ENCODE measurements at places on chromosomes 2 and 18.
A peak's percentile ranks its signal among the peaks of the same experiment; 100 is the strongest.

- DNase-seq = no peak
Measured at GRCh38 chr2:149564097-149564496, 23.5 kb downstream of the MMADHC start.

DNA sequence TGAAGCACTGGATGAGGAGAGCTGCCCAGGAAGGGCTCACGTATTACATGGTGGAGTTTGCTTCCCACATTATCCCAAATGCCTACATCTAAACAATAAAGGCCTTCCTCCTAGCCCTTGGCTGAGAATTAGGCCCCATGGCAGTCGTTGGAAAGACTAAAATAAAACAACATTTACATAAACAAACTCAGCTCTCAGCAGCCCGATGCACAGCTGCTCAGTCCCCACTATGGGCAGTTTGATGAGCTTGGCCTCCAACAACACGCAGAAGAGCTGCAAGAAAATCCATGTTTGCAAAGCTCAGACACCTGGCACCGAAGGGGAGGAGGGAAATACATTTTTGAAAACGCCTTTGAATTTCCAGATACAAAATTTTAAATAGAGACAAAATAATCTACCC lies 352.4 kb downstream of the EIPR1 start:
- DNase-seq = no peak

GRCh38 chr2:144454466-144455287 lies 65.2 kb downstream of the ZEB2 start:
- peak; percentile 63 for DNase-seq

DNA sequence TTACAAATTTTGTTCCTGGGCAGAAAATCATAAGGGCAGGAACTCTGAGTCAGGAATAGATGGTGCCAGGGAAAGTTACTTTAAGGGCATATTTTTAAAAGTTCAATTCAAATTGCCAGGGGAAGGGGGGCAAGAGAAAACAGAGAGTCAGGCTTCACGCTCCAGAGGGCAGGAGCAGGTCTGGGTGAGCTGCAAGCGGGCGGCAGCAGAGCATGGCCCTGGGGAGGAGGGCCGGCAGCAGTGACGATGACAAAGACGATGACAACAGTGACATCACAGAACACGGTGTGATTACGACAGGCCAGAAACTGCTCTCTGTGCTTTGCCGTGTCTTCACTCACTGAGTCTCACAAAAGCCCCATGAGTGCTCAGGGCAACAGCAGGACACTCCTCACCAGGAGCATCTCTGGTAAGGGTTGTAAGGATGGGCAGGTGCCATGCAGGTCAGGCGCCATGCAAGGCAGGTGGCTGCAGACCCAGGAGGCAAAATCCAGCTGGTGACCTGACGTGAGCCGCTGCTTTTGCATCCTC lies 23.3 kb downstream of the CHST10 start:
- no peak for DNase-seq

DNA sequence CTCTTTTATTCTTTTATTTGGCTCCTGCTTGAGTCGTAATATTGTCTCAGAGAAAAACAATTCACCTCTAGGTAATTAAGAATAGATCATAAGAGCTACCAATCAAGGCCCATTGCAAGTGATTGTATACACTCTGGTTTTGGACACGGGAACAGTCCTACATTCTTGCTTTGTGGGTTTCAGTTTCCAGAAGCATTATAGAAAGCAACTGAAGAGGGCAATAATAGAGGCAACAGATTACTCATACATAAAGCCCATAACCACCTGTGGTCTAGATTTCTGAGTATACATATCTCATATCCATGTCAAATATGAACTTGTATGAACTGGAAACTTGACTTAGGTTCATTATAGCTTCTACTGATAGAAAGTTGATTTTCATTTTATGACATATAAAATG lies 65.4 kb downstream of the DIS3L2 start:
- no peak for DNase-seq

- no peak for DNase-seq
Measured at GRCh38 chr18:9697121-9697520, 11.0 kb upstream of the RAB31 start.

GRCh38 chr2:45168711-45169338 lies 159.6 kb upstream of the SIX2 start:
- DNase-seq = no peak

- no peak for DNase-seq
Measured at GRCh38 chr2:191417746-191418145, 172.5 kb downstream of the MYO1B start.

GRCh38 chr2:232593982-232594381 lies 39.4 kb upstream of the EFHD1 start:
- DNase-seq = no peak

- DNase-seq = no peak
Measured at GRCh38 chr2:33184041-33184440, 237.3 kb downstream of the LTBP1 start.

DNA sequence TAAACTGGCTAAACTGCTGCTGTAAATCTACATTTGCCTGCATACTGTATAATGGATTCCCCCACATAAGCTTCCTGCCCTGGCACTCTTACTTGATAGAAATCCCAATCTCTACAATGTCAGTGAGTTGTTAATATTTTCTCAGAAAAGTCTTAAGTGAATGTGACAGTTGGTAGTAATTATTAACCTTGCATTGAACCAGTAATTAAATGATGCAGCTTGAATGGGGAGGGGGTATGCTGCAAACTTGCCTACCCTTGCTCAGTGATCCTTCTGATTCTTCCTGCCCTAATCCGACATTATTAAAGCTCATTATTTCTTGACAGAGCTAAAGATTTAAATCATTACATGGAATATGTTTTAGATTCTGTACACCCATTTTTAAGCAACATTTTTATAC lies 119.0 kb upstream of the CDH7 start:
- DNase-seq = no peak

- no peak for DNase-seq
Measured at GRCh38 chr2:176188774-176189680, 559 bp downstream of the HOXD1 start.

DNA sequence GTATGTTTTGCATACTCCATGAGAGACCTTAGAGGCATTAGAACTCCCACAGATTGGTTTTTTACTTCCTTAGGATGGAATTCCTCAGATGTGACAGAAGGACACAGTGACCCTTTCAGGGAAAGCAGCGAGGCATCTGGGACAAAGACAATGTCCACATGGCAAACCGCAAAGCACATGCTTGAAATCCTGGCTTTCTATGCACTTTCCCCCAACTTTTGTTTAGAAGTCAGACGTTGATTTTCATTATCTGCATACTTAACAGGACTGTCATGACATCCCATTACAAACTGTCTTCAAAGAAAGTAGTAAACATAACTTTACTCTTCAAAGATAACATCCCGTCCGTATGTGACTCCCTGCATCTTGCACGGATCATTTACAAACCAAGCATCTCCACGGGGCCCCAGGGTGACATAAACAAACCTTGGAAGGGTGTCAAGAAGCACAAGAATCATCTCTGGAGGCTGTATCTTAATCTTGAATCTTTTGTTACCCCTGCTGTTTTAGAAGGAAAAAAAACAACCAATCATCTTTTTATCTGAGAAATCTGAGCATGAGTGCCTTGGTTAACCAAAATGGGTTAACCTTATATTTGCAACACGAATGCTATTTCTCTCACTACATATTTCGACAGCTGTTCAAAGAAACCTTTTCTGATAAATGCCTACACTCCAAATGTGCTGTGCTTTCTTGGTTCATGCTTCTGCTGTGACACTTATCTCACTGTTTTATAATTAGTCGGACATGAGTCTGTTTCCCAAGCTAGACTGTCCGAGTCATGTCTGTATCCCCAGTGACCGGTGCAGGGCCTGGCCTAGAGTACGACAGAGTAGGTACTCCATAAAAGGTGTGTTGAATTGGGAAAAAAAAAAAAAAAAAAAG lies 90.8 kb downstream of the CCBE1 start:
- no peak for DNase-seq

GRCh38 chr2:106197878-106198277 lies 3.8 kb upstream of the UXS1 start:
- no peak for DNase-seq

DNA sequence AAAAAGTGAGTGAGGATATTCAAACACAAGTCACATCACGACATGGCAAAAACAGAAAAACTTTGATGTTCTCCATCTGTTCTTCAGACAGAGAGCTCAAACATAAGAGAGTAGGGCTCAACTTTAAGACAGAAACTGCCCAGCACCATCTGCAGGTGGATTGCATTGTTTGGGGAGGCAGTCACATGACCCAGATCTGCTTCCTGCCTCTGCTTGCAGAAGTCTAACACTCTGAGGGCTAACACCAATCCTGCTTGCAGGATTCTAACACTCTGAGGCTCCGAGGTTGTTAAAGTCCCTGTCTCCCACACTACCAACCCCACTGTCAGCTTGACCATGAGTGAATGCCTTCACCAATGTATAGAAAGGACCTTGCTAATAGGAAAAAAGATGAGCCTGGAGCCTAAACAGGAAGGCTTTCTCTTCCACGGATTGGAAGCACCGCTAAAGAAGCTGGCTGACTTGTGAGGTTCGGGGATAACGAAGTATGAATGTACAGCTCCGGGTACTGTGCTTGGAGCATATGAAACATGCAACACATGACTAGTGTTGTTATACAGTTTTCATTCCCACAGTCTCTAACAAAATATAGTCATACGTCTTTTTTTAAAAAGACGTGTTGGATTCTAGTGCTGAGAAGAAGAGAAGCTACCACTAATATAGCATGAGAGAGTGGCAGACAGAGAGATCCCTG lies 176.6 kb upstream of the CREB1 start:
- peak; percentile 18 for DNase-seq

- DNase-seq = no peak
Measured at GRCh38 chr2:38484957-38485356, 107.9 kb upstream of the ATL2 start.

DNA sequence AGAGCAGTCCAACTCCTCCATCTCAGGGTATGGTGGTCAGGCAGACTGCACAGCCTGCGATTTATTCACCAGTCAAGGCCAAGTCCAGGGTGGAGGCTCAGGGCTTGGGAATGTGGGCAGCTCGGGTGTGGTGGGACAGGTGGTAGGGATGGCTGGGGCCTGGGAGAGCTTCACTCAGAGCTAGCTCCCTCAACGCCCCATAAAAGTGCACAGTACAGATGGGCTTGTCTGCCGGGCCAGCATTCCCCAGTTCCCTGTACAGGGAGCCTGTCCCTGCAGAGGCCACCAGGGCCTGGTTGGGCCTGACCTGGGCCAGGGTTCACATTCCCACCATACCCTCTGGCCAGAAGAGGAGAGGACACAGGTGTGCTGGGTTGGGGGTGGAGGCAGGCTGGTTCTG lies 49.2 kb upstream of the OTOS start:
- DNase-seq = no peak

GRCh38 chr2:119126650-119127049 lies 31.9 kb downstream of the C1QL2 start:
- peak; percentile 8 for DNase-seq

GRCh38 chr2:111957872-111958354 lies 59.5 kb downstream of the MERTK start:
- no peak for DNase-seq

GRCh38 chr18:811182-811891 lies 705 bp downstream of the YES1 start:
- no peak for DNase-seq

DNA sequence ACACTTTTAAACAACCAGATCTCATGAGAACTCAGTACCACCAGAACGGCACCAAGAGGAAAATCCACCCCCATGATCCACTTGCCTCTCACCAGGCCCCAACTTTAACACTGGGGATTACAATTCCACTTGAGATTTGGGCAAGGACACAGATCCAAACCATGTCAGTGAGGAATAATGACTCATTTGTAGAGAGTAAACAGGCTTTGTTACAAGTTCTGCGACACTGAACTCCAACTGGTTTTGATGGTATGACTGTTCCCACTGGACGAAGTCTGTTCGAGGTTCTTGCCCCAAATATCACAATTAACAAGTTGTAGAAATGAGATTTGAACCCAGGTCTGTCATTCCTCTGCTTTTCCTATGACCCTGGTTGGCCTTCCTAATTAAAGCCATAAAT lies 718.1 kb upstream of the ID2 start:
- no peak for DNase-seq

GRCh38 chr2:42906557-42907411 lies 114.4 kb upstream of the HAAO start:
- DNase-seq = no peak

- DNase-seq = no peak
Measured at GRCh38 chr2:205834796-205835195, 152.5 kb downstream of the NRP2 start.

GRCh38 chr18:73942081-73942625 lies 205.5 kb downstream of the FBXO15 start:
- no peak for DNase-seq

- no peak for DNase-seq
Measured at GRCh38 chr2:132438691-132439090, 22.1 kb downstream of the GPR39 start.

- DNase-seq = no peak
Measured at GRCh38 chr2:341912-342311, 54.0 kb upstream of the ALKAL2 start.

GRCh38 chr2:69600425-69600824 lies 43.1 kb downstream of the AAK1 start:
- no peak for DNase-seq

DNA sequence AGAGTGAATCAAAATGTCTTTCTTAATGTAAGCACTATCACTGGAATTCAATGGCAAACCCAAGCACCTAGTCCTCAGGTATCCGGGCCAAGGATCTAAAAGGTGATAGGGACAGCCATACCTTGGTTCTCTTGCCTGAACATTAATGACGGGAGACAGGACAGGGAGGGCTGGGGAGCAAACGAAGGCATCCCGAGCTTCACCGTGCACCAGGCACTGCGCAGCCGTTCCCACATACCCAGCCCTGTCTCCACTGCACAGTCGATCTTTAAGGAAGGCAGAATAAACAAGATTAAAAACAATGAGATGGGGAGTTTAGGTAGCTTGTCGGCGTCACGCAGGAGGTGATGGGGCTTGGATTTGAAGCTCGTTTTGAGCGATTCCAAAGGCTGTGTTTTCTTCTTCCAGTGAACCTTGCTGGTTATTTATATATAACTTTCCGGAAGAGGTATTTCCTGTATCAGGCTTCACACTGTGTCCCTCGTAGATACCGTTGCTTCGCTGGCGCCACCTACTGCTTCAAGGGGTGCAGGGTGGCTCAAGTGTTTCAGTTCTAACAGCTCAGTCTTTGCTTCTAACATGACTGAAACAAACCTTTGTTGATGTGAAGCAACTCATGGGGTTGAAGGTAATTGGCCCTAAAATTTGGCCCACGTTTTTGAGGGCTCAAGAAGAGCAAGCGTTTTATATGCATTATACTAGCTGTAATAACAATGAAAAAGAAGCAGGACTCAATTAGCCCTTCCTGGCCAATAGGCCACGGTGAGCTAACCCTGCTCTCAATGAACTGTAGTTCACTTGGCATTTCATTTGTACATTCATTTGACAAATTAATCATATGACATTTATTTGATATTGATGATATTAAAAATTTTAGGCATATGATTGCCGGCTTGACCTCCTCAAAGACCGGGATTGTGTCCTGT lies 77.4 kb downstream of the DCDC2C start:
- peak; percentile 35 for DNase-seq

GRCh38 chr2:176088048-176088936 lies 4.2 kb upstream of the HOXD13 start:
- DNase-seq = no peak

- no peak for DNase-seq
Measured at GRCh38 chr2:23457990-23458682, 73.2 kb downstream of the KLHL29 start.

GRCh38 chr2:213098612-213099011 lies 52.8 kb downstream of the IKZF2 start:
- DNase-seq = no peak
